ENCODE measurements at places on chromosomes 2 and 18.
A peak's percentile ranks its signal among the peaks of the same experiment; 100 is the strongest.

GRCh38 chr18:41783879-41784278, 171.2 kb upstream of the PIK3C3 start:
- DNase-seq, result no peak

- DNase-seq, result no peak
These were observed 100.4 kb upstream of the DDX18 start for GRCh38 chr2:117714110-117714509.

GRCh38 chr2:130347220-130347925, 4.7 kb downstream of the IMP4 start:
- peak; percentile 41 for DNase-seq

DNA sequence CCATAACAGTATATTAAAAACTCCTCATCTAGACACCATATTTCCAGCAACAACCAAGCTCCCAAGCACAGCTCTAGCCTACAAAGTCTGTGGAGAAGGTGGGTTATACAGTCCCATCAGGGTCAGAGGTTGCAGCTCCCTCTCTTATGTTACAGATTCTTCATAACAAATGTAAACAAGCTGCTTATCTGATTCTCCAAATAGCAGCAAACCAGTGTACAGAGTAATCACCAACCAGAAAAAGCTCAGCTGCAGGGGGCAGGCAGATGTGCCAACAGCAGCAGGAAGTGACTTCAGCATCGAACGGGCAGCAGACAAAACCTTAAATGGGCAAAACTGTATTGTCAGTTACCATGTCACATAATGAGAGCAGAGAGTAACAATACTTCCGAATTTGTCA, 52.9 kb upstream of the NABP1 start:
- peak; percentile 75 for DNase-seq

GRCh38 chr2:102620332-102620731, 979 bp downstream of the SLC9A2 start:
- no peak for DNase-seq

All from NAMALWA (cell line).